ENCODE measurements at places on chromosomes 13 and 19. TPM values are rescaled to one million over a fixed set of nuclear protein-coding genes. Genes with fewer than 3 reads are reported as not detected.

GRCh38 chr13:99371956-99372355, 64.8 kb upstream of the GPR183 start:
- no peak for DNase-seq

GRCh38 chr13:112931028-112931934, 37.7 kb upstream of the MCF2L start:
- DNase-seq = peak; percentile 23

The CTXN1 gene
- total RNA-seq = 10.1 TPM

GRCh38 chr19:45305421-45305820, 17.3 kb downstream of the CKM start:
- no peak for DNase-seq

GRCh38 chr19:21758296-21758695, 9.1 kb downstream of the ZNF100 start:
- no peak for DNase-seq

DNA sequence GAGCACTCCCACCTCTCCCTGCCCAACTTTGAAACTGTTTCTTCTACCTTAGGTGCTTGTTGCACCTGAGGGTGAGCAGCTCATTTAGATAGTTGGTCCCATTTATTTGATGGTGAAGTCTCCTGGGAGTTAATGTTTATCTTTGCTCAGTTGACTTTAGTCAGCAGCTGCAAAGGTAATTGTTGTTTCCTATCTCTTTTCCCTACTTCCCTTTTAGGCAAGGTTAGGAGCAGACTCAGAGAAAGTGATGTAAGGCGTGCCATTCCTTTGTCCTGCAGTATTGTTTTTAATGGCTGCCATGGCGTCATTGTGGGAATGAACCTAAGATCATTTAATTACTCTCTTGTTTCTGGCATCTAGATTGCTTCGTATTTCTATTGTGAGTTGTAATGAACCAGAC, 11.6 kb downstream of the AKAP11 start:
- no peak for DNase-seq

GRCh38 chr19:30268601-30269000, 103.6 kb upstream of the ZNF536 start:
- DNase-seq = no peak
